ENCODE measurements at places on chromosomes 16 and 17.

DNA sequence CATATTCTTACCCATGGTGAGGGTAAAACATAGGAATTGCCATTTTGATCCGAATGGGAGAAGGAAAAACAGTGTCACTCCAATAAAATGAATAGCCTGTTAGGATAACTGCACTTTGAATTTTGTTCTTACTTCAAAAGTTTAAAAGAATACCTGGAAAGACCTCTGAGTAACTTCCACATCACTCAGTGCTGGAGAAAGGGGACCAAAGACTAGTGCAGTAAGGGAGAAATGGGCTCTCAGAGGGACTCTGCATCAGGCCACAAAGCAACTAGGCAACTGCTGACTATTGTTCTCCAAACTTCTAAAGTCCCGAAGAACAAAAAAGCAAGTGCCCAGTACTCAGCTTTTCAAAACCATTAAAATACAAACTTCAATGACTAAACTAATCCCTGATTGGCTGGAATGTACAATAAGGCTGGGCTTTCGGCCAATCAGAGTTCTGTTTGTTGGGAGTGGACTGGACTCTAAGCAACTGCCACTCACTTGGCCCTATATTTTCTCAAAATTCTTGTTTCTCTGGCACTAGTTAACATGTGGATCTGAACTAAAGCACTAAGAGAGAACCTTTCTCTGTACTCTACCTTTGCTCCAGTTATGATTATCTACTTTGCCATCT, 6.2 kb downstream of the DNAJC7 start:
- peak; percentile 30 for DNase-seq

DNA sequence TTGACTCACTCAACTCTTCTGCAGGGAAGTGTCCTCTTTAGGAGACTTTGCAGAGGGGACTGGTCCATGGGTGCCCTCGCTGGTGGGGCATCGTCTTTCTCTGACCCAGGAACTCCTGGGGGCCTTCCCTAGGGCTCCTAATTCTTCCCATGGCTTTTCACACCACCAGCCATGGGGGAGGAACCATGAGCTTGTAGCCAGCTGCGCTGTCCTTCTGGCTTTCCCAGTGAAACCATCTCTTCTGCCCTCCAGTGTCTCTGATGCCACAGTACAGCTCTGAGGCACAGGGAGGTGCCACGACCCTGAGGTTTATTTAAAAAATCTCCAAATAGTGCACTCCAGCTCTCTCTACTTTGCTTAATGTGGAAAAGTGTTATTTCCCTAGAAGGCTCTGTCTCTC, 78.6 kb downstream of the SDR42E1 start:
- no peak for DNase-seq

DNA sequence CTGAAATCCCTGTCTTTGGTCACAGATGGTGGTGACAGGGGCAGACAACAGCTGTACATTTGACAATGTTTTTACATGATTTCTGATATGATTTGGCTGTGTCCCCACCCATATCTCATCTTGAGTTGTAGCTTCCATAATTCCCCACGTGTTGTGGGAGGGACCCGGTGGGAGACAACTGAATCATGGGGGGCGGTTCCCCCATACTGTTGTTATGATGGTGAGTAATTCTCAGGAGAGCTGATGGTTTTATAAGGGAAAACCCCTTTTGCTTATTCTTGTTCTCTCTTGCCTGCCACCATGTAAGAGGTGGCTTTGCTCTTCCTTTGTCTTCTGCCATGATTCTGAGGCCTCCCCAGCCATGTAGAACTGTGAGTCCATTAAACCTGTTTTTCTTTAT, 353.9 kb downstream of the CPPED1 start:
- no peak for DNase-seq

DNA sequence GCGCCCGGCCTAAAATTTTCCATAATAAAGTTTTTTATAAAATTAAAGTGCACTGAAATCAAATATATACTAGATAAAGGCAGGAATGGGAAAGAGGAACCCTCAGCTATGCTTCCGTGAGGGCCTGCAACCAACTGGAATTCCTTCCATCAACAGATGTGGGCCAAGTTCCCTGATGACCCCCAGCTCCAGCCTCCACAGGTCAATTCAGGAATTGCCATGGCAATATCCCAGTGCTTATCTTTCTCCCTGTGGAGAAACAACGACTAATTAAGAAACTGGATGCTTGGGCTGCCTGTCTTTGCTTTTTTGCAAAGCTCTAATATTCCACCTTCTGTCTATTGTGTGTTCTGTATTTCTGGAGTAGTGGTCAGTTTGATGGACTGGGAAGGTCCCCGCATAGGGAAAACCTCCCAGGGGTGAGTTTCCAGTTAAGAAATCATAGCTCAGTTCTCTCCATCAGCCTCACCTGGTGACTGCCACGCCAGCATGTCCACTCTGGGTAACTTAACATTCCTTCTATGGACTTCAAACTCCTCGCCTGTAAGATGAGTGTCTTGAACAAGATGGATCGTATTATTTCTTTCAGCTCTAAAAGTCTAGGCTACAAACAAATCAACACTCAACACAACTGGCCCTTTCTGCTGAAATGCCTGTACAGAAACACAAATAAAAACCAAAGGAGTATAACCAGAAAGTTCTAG, 67.9 kb downstream of the CREBBP start:
- no peak for DNase-seq

GRCh38 chr16:85631802-85632393, 18.8 kb downstream of the GSE1 start:
- no peak for DNase-seq

GRCh38 chr17:4648741-4649140, 7.3 kb upstream of the ALOX15 start:
- no peak for DNase-seq

GRCh38 chr16:3216263-3216640, 18.7 kb downstream of the ZNF200 start:
- no peak for DNase-seq

GRCh38 chr16:35221482-35222185, 1762.2 kb downstream of the TP53TG3F start:
- DNase-seq: no peak
